ENCODE measurements at places on chromosomes 4 and X.
A peak's percentile ranks its signal among the peaks of the same experiment; 100 is the strongest.

- no peak for DNase-seq
Measured at GRCh38 chr4:54400188-54400587, 171.1 kb downstream of the PDGFRA start.

- no peak for DNase-seq
Measured at GRCh38 chrX:40104985-40105834, 7.5 kb upstream of the BCOR start.

- no peak for DNase-seq
Measured at GRCh38 chr4:146282657-146283056, 68.3 kb downstream of the REELD1 start.

DNA sequence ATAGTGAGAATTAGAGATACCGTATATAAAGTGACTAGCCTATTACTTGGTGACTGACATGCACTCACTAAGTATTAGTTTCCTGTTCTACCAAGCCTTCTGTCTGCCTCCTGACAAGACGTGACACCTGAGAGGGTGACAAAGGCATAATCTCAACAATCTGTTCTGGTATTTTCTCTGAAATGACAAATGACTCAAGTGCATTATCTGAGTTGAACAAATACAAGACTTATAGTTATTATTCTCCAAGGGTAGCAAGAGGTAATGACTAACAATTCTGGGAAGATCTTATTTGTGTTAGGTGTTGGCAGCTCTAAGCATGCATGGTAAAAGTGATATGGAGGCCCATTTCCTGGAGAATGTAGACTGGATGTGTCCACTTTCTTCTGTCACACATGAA is 60.6 kb downstream of the SYTL5 start:
- DNase-seq, result no peak

- no peak for DNase-seq
Measured at GRCh38 chr4:145830699-145831098, 107.9 kb downstream of the ZNF827 start.

GRCh38 chr4:81348778-81349094 is 123.0 kb downstream of the RASGEF1B start:
- DNase-seq, result no peak

DNA sequence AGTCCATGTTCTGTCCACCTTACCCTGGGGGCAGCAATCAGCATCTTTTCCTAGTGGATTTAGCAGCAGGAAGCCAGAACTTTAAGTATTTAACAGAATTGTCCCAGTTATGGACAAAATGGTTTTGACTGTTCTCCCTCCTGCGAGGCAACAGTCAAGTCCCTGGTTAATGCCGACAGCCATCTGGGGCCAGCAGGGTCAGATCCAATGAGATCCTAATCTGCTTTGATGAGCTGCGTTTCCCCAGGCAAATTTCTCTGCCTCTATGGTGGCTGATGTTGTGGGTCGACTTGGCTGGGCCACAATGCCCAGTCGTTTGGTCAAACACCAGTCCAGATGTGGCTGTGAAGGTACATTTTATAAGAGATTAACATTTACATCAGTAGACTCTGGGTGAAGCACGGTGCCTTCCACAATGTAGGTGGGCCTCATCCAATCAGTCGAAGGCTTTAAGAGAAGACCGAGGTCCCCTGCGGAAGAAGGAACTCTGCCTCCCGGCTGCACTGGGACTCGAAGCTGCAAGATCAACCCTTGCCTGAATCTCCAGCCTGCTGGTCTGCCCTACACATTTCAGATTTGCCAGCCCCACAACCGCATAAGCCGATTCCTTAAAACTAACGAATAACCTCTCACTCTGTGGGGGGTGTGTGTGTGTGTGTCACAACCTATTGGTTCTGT is 89.0 kb upstream of the C4orf50 start:
- DNase-seq, result no peak

GRCh38 chr4:186104114-186104889 is at the start of gene FAM149A:
Gene FAM149A, plus strand, starts transcription at chr4:186104704.
- peak; percentile 35 for DNase-seq

Measured in NCI-H774 (cell line).